Immature natural killer cell (primary cell): ENCODE measurements at places on chromosomes 4 and X.

GRCh38 chr4:123378794-123379193 is 17.8 kb upstream of the SPRY1 start:
- DNase-seq: no peak

DNA sequence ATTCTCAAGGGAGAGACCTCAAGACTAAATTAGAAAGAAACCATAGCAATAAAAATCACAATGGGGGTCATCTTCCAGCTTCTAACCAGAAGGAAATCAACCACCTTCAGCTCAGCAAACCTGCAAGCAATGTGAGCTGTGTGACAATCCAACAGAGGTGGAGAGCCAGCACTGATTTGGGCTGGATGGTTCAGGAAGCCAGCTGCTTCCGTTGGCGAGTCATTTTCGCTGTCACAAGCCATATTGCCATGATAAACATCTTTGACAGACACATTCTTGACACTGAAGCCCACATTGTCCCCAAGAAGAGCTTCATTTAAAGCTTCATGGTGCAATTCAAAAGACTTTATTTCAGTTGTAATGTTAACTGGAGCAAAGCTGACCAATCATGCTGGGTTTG is 22.7 kb downstream of the F8A1 start:
- no peak for DNase-seq

GRCh38 chr4:46804781-46805413 is 104.1 kb downstream of the COX7B2 start:
- DNase-seq: no peak

- no peak for DNase-seq
Measured at GRCh38 chrX:11751261-11751660, 6.8 kb upstream of the MSL3 start.

DNA sequence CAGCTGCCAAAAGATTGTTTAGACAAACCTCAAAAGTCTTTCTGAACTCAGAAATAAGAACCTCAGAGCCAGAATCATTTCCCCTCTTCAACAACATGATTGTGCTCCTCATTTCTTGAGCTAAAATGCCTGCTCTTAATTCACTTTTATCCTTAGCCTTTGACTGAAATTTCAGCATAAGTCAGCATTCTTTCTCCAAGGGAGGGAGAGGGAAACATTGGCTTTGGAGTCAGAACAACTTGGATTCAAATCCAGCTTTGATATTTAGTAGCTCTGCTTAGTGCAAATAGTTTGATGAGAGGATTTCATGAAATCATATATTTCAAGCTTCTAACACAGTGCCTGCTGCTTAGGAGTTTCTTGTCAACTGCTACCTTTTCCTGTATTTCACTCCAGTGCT is 484.6 kb upstream of the INTU start:
- no peak for DNase-seq

GRCh38 chr4:125482822-125483221 is 168.1 kb downstream of the FAT4 start:
- no peak for DNase-seq

DNA sequence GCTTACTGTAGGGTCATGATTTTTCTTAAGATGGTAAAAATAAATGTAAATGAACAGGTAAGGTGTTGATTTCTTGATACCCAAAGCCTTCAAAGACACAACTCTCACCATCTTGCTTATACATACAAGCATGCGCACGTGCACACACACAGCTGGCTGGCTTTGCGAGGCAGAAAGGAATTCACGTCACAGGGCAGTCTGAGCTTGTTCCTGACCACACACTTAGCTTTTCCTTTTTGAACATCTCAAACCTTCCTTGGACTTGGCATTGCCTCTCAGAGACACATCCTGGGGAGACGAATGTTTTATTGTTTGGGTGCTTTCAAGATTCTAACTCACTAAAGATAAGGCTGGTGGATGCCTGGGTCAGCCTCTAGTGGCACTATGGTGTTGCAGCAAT is 175.0 kb downstream of the NHS start:
- no peak for DNase-seq

GRCh38 chr4:26424153-26424552 is 66.1 kb downstream of the CCKAR start:
- no peak for DNase-seq

DNA sequence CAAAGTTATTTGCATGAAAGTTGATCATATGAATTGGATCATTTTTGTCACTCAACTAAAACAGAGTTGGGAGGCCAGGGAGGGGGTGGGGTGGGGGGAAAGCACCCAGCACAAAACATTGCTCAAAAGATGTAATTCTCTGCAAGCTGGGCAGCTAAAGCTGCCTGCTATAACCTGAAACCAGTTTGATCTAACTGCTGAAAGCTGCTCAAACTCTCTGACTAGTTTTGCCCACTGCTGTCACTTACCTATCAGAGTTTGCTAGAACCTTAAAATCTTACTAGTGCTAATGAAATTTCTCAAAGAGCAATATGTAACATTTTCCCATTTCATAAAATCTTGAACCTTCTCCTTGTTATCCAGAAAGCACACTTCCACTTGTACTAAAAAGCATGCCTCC is 10.4 kb downstream of the CXCL8 start:
- DNase-seq: no peak

GRCh38 chrX:7570432-7571029 is 272.4 kb upstream of the VCX start:
- no peak for DNase-seq

DNA sequence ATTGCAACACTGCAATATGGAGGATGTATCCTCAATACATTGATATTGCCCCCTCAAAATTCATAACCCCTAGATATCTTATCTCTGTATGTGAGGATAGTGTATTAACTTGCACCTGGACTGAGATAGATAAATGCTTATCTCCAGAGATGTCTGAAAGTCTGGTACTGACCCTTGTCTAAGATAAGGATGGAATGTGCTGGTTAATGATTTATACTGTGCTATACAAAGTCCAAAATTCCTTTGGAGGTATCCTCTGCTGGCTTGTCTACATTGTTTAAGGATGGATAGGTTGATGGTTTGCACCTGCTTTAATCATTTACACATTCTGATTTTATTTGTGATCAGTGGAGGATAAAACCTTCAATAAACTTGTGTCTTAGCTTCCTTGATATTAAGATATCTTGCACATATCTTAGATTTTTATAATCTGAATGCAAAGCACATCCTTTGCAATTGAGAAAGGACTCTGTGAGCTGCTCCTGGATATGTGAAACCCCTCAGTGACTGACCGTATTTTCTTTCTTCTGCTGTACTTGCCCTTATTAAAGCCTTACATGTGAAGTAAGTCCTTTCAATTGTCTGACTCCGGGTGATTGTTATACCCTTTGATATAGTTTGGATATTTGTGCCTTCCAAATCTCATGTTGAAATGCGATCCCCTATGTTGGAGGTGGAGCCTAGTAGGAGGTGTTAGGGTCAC is 430.3 kb upstream of the MAOA start:
- DNase-seq: no peak

DNA sequence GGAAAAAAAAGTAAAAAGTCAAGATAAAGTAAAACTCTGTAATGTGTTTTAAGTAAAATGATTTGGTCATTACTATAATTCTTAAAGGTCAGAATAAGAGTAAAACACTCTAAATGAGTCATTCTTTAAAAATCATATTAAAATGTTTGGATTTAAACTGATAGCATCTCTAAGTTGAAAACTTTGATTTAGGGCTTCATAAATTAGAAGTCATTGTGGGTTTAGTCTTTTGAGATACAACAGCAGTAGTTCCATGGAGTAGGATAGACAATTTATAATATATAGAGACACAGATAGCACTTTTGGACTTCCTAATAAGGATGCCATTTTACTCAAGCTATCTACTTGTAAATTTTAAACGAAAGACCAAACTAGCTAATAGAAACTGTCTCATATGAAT is 77.1 kb upstream of the PABPC4L start:
- DNase-seq: no peak

DNA sequence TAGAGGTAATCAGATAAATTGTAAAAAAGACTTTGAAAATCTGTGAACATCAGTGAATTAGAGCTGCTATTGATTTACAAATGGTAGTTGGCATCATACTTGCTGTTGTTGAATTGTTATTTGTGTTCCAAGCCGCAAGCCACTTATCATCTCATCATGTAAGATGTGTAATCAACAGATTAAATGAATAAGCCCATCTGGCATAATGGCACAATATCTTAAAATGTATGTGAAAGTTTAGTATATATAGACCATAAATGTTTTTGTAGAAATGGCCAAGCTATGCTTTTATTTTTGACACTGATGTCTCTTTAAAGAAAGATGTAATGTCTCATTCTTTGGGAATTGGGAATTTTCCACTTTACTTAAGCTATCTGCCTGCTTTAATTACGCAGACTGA is 682.6 kb upstream of the GNPDA2 start:
- DNase-seq: no peak

DNA sequence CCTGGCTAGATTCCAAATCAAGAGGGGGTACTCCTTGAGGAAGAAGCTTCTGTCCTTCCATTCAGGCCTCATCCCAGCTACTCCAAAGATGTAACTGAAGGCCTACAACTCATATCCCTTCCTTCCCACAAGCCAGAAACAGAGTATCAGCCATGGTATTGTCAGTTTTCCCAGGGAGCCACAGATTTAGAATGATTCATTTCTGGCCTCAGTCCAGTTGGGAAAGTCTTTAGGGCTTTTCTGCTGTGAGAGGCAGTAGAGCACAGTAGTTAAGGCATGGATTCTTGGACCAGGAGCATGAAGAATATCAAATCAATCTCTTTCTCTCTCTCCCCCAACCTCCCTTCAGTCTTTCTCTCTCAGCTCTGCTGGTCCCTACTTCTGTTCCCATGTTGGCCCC is 505.0 kb downstream of the BCOR start:
- no peak for DNase-seq

GRCh38 chr4:166195101-166195500 is 322.1 kb downstream of the TLL1 start:
- no peak for DNase-seq
